ENCODE measurements at places on chromosomes 6 and 20. TPM values are rescaled to one million over a fixed set of nuclear protein-coding genes. Genes with fewer than 3 reads are reported as not detected.

- no peak for DNase-seq
These were observed 32.5 kb downstream of the CTNNBL1 start for GRCh38 chr20:37726321-37726720.

GRCh38 chr20:4041748-4042411 lies 26.5 kb upstream of the RNF24 start:
- DNase-seq = peak; percentile 87

- DNase-seq = no peak
These were observed 531.9 kb upstream of the MAN1A1 start for GRCh38 chr6:119881416-119881815.

DNA sequence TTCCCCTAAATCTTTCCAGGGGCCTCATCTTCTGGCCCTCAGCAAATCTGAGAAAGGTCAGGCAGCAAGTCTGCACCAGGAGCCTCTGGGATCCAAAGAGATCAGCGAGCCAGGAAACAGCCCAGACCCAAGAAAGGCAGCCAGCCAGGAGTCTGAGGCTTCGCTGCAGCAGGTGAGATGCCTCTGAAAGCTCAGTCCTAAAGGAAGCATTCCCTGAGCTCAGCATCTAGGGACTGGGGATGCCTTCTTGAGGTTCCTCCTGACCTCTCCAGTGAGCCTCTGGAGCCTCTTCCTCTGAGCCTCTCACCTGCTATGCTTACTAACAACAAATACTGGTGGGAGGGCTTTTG lies 118.8 kb upstream of the MAFB start:
- no peak for DNase-seq

GRCh38 chr6:121158438-121158837 lies 175.8 kb downstream of the TBC1D32 start:
- no peak for DNase-seq

Gene GSTA2
- not detected for total RNA-seq

DNA sequence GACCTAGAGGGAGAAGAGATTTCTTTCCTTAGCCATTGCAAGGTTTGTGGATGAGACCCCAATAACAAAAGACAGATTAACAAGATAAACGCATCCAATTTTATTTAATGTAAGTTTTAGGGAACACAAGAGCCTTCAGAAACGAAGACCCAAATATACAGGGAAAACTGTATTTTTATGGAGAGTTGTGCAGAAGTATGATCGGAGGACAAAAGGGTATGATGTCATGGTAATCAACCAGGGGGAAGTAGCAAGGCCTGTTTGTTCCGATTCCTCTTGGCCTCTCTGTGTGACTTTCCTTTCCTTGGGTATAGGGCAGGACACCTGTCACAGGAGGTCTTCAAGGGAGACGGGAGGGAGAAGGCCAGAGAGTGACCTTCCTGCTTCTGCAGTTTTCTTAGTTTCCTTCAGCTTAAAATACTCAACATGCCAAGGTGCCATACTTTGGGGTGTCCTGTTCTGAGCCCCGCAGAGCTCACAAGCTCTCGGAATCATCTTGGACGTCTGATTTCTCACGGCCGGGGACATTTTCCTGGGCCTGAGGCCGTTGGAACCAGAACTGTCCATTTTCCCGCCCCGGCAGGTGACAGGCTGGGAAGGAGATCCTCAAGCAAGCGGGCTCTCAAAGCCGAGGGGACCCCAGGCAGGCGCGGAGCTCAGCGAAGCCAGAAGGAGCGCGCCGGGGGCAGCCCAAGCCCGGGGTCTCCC lies 21.7 kb downstream of the TMC2 start:
- no peak for DNase-seq

Gene SIGLEC1
- total RNA-seq = 16.8 TPM

DNA sequence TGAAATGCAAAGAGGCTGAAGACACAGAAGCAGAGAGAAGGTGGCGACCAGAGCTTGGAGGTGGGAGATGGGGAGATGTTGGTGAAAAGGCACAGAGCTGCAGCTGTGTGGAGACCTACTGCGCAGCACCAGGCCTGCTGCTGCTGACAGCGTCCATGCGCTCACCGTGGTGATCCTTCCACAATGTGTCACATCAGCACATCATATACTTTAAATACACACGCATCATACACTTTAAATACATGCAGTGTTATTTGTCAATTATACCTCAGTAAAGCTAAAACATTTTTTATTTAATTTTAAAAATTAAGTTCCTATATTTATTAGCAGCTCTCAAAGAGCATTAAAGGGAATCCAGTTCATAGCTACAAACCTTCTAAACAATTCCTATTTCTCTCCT lies 200.9 kb downstream of the TTLL2 start:
- DNase-seq = no peak

GRCh38 chr20:52746190-52746589 lies 226.0 kb upstream of the TSHZ2 start:
- DNase-seq = no peak

DNA sequence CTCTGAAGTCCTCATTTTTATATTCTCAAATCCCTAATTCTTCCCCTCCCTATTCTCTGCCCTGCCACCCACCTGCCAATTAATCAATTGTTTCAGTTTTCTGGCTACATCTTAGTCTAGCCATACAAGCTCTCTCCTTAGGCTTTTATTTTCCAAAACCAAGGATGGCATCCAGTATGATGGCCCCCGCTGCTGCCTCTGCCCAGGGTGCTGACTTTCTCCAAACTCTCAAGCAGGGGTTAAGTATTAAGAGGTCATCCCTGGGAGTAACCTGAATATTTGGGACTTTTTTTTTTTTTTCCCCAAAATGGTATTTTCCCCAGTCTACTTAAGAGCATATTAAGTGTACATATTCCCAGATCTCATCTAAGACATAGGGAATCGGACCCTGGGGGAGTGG lies 183.8 kb downstream of the DHX35 start:
- no peak for DNase-seq

- no peak for DNase-seq
These were observed 38.1 kb upstream of the CD83 start for GRCh38 chr6:14079433-14079832.

Gene RNF114
- 46.8 TPM for total RNA-seq

- DNase-seq = no peak
These were observed 658.9 kb upstream of the NOX3 start for GRCh38 chr6:156114541-156114940.

- no peak for DNase-seq
These were observed 126.4 kb downstream of the CEP57L1 start for GRCh38 chr6:109221543-109222195.

DNA sequence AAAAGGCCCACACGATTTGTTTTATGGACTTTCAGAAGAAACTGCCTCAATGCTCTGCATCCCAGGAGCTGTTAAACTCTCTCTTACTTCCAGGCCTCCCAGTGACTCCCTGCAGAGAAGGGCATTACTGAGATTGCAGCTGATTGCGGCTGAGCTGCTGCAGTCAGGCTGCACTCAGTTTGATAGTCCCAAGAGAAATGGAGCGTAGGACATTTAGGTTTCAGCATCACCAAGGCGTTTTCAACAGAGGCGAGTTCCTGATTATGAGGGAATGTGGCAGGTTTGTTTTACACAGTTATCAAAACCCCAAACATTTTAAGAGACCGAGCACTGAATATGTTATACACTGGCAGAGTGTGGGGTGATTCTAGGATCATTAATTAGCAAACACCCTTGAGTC lies 145.6 kb downstream of the TBX18 start:
- no peak for DNase-seq

DNA sequence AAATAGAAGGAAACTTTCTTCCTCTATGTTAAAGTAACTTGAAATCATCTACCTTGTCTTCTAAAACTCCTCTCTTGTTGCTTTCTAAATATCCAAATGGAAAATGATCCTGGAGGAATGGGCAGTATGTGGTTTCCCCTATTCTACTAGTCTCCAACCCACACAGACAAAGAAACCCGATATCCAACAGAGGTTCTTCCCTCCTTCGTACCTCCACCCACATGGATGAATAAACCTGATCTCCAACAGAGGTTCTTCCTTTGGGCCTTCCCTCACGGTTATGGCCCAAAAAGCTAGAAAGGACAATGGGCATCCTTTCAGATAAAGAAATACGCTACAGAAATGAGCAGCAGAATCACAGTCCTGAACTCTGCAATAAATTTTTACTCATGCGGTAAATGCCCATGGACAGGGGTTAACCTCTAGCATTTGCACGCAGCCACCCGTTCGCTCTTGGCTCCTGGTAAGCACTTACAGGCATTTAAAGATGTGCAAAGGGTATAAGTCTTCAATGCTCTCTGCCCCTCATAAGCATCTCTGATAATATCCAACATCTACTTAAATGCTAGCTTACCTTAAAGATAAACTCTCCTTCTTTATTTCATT lies 130.9 kb downstream of the GMPR start:
- DNase-seq = no peak

Gene KDM1B
- total RNA-seq = 12.6 TPM

GRCh38 chr6:14232889-14233288 lies 115.3 kb downstream of the CD83 start:
- no peak for DNase-seq

Gene ANKRD6
- total RNA-seq = 45.9 TPM

Gene LCA5
- total RNA-seq = 7.6 TPM

DNA sequence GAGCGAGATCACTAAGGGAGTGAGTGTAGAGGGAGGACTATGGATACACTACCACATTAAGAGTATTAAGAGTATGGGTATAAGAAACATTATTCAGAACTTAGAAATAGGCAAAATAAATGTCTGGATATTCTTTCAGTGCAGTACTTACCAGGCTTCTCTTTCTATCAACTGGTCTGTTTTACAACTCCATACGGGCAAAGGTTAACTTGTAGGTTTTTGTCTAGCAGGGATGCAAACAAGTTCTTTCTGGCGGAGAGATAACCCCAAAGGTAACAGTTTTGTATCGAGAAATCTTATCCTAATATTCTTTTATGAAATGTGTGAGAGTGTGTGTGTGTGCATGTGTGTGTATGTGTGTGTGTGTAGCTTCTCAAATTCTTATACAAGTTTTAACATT lies 186.2 kb downstream of the ARHGAP18 start:
- DNase-seq = no peak

GRCh38 chr20:24745617-24746350 lies 203.3 kb upstream of the CST7 start:
- no peak for DNase-seq

- DNase-seq = no peak
These were observed 25.8 kb upstream of the ADGRF5 start for GRCh38 chr6:46947497-46947896.

Gene EXOC2
- 18.0 TPM for total RNA-seq

Gene PRDM13
- total RNA-seq = not detected

DNA sequence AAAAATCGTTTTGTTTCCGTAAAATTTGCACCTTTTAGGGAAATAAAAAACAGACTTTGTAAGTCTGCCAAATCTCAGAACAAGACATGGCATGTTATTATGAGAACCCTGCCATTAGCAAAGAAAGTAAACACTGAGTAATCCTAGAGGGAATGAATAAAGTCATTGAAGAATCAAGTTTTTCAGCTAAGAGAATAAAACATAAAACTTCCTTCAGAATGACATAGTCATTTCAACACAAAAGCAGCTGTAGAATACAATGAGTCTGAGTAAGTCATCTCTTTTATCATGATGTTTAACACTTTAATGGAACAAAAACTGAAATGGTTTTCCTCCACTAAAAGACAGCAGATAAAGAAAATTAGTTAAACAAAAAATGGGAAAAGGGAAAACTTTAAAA lies 10.3 kb upstream of the DST start:
- DNase-seq = no peak

Gene BPIFB2
- total RNA-seq = not detected

DNA sequence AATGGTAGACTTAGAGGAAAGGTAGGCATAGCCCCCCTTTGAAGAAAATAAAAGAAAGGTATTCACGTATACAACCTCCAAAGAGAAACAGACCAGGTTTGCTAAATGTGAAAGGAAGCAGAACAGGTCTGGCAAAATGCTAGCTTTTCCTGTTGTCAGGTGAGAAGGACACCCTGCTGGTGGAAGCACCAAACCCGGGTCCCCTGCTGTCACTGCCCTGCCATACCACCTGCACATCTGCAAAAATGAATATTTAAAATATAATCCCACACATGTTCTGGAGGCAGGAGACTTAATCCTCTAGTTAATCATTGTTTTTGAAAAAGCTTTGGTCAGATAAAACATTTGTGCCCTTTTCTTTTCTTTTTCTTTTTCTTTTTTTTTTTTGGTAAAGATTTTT lies 48.9 kb upstream of the OLIG3 start:
- DNase-seq = no peak

Gene GMEB2
- 10.3 TPM for total RNA-seq

- DNase-seq = peak; percentile 81
These were observed 537 bp downstream of the TCP1 start for GRCh38 chr6:159788753-159789376.

DNA sequence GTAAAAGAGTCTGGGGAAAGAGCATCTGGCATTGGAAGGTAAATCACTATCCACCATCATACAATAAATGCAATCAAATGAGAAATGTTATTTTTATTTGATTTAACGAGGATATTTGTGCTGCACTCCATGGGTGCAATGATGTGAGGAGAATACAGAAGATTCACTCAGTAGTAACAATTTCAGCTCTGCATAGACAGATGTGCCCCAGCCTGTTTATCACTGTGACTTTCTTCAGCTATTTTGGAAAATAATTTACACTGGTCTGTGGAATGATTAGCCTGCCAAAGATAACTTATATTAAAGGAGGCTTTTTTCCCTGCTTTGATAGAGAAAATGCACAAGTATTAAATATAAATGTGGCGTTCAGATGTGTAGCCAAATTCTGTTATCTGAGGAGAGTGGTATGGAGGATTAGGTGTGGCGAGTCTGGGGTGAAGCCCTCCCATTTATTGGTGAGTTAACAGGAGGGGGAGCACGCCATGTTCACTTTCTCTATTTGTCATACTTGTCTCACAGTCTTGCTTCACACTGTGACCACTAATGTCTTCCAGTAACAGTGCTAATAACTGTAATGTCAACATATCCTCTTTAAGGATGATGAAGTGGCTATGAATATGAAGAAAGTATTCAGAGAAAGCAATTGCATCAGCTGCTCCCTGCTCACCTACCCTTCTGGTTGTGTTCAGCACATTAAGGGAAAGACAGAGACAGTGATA lies 645.6 kb downstream of the MMUT start:
- no peak for DNase-seq

DNA sequence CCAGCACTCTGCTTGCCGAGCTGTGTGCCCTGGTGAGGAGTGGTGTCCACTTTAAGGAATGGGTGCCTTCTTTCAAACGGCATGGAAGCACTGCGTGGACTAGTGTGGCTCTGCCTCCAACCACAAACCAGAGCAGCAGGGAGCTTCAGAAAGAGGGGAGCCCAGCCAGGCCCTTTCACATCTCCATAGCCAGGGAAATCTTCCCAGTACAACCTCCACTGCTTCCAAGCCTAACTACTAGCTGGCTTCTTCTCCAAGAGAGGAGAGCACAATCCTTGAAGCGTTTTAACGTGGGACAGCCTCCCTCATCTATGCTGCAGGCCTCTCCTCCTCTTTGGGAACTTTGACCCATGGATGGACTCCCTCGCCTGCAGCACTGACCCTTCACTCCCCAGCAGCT lies 26.7 kb downstream of the TNXB start:
- no peak for DNase-seq

Gene PDE10A
- 8.7 TPM for total RNA-seq

DNA sequence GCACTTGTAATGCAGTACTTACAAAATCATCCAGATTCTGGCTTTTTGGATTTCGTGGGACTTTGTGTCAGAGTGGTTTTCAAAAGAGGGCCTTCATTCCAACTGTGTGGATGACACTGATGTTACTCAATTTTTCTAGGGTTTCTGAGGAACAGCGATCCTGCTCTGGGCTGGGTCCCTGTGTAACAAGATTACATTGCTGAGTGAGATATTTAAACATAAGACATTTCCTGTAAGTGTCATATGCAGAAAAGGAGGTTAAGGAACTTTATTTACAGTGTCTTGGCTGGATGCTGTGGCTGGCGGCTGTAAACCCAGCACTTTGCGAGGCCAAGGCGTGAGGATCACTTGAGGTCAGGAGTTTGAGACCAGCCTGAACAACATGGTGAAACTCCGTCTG lies 6.7 kb downstream of the ZFAND3 start:
- no peak for DNase-seq

- no peak for DNase-seq
These were observed 963 bp downstream of the FOXF2 start for GRCh38 chr6:1390133-1390945.

All from aorta (tissue), 5 donors.